ENCODE measurements at places on chromosomes 6 and 20. TPM values are rescaled to one million over a fixed set of nuclear protein-coding genes. Genes with fewer than 3 reads are reported as not detected.

GRCh38 chr6:39937686-39938333 lies 3.5 kb upstream of the MOCS1 start:
- DNase-seq = no peak

DNA sequence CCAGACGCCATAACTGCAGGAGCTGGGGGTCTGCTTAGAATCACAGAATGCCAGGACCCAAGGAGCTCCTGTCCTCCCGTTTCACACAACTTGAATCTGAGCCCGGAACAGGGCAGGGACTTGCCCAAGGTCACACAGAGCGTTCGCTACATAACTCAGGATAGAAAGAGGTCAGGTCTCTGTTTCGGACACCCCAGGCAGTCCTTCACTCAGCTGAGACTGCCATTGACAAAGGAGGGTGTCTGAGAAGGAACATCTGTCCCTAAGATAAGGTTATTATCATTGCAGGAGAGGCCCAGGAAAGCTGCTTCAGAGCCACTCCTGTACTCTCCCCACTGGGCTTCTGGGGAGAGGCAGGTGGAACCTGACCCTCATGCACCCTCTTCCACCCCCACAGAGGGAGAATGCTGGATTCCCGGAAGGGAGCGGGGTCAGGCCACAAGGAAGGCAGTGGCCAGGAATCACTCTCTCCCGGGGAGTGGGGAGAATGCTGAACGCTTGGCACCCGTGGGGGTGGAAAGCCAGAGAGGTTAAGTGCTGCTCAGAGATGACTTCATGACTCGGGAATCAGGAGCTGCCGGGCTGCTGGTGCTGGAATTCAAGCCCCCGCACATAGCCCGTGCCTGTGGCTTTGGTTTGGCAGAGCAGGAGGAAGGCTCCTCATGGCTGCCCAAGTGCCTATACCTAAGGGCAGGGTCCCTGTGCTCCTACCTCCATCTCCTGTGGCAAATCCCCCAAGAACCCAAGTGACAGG lies 10.7 kb downstream of the SDC4 start:
- DNase-seq = peak; percentile 81

GRCh38 chr6:52377538-52378221 lies 15.7 kb downstream of the PAQR8 start:
- DNase-seq = no peak

- DNase-seq = no peak
Observed at GRCh38 chr20:37999526-38000263, 33.6 kb downstream of the TTI1 start.

GRCh38 chr6:108850669-108851465 lies 2.6 kb downstream of the ARMC2 start:
- no peak for DNase-seq

GRCh38 chr6:170441316-170441715 lies 111.8 kb downstream of the PSMB1 start:
- no peak for DNase-seq

Gene TSBP1
- not detected for total RNA-seq

Gene PLCB1
- total RNA-seq = 19.0 TPM

Gene ID4
- total RNA-seq = 7.0 TPM

Gene HLA-DOA
- total RNA-seq = 8.4 TPM

Measured in mucosa of gallbladder (tissue), 1 donor.